NCI-H2081 (cell line): ENCODE measurements at places on chromosomes 11 and 22.

- DNase-seq = no peak
These were observed 12.0 kb upstream of the ANO3 start for GRCh38 chr11:26319906-26320305.

- DNase-seq = no peak
These were observed 16.4 kb upstream of the FGF4 start for GRCh38 chr11:69791276-69792180.

- no peak for DNase-seq
These were observed 111.8 kb downstream of the MICAL2 start for GRCh38 chr11:12222055-12222792.

GRCh38 chr11:95364324-95365295 lies 133.6 kb upstream of the SESN3 start:
- no peak for DNase-seq

DNA sequence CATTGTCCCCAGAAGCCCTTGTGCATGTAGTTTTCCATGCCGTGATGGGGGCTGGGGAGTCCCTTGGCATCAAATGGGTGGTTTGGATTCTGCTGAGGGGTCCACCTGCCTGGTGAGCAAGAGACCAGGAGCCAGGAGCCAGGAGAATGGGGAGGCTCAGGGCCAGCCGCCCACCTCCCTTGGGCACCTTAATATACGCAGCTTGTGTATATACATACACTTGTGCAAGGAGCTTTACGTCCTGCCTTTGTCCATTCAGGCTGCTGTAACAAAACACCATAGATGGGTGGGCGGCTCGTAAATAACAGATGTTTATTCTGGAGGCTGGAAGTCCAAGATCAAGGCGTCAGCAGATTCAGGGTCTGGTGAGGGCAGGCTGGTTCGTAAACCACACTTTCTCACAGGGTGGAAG lies 62.5 kb downstream of the SMIM38 start:
- DNase-seq = no peak

DNA sequence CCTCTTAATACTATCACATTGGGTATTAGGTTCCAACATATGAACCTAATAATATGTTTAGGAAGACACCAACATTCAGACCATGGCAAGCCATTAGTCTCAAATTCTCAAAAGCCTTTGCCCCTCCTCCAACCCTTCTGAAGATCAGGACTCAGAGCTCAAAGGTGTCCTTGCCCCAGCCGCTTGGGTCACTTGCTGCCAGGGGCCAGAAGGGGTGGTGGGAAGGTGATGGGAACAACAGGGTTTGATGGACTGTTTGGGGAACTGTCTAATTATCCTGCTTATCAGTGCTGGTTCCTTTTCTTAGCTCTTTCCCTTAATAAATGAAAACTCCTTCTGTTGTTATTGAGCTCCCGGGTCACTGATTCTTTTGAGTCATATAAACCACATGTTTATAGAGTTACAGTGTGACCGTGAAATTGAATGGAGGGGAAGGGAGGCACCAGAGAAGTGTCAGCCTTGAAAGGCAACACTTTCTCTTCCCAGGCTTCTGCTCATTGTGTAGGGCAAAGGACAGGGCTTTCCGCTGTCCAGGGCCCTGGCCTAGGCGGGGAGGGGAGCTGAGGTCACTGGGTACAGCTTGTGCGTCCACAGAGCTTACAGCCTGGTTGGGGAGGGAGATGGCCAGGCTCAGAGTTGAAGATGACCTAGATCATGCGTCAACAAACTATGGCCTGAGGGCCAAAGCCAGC lies 105.1 kb downstream of the FBXO7 start:
- no peak for DNase-seq

GRCh38 chr11:94303966-94304958 lies at the start of gene IZUMO1R:
Gene IZUMO1R, plus strand, starts transcription at chr11:94304580. Its CDS starts 1,057 bp downstream, at chr11:94305637.
- DNase-seq = no peak

GRCh38 chr22:31474743-31475142 lies 14.9 kb downstream of the EIF4ENIF1 start:
- no peak for DNase-seq

DNA sequence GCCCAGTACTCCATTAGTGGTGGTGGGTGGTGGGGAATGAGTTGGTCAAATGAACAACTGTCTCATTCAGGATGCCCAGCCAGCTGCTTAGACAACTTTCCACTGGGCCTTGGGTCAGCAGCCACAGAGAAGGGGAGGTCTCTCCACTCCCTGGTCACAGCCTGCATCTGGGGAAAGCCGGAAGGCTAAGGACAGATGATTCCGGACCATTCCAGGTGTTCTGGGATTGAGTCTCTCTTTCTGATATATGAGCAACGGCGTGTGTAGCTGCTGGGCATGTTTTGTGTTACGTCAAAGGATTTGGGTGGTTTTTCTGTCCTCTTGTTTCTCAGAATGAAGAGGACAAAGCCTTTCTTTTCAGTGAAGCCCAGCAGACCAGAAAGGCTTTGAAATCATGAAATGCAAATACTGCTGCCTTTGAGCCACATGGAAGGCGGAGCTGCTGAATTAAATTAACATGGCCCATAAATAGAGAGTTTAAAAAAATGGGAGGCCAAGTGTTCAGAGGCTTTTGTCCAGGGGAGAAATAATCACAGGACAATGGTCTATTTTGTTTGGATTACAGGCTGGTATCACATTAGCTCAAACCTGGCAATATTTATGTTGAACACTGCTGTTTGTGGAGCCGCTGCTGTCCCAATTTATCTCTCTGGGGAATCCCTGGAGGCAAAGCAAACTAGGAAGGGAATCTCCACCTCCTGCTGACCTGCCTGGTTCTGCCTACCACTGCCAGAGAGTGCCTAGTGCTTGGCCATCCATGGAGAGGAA lies 234.4 kb upstream of the E2F8 start:
- peak; percentile 96 for DNase-seq

DNA sequence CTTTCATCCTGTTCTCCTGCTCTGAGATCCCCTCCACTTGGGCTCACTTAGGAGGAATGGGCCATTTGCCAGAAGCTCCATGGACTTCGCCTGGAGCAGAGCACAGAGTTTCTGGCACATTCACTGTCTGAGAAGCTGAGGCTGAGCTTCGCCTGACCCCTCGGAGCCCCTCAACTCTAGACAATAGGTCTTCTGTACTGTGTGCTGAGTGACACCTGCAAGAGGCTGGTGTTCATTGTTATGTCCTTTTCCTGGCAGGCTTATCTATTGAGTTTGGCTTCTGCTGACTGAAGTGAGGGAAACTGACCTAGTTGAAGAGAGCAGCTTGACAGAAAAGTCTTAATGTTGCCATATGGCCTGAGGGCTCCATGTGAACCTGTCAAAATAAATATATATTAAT lies 124.3 kb downstream of the EHF start:
- DNase-seq = no peak

DNA sequence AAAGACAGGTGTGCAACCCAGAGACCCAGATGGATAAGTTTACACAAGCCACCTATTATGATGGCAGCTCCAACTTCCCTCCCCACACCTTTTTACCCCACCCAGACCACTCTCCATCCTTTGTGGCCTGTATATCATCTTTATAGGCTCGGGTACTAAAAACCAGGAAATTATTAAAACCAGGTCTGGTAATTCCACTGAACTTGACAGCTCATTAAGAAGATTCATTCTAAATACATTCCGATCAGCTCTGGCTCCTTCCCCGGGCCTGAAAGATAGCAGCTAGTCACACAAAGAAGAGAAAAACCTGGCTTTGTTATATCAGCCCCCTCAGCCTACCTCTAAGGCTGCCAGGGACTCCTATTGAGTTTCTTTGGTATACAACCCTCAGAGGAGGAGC lies 67.9 kb upstream of the API5 start:
- no peak for DNase-seq

DNA sequence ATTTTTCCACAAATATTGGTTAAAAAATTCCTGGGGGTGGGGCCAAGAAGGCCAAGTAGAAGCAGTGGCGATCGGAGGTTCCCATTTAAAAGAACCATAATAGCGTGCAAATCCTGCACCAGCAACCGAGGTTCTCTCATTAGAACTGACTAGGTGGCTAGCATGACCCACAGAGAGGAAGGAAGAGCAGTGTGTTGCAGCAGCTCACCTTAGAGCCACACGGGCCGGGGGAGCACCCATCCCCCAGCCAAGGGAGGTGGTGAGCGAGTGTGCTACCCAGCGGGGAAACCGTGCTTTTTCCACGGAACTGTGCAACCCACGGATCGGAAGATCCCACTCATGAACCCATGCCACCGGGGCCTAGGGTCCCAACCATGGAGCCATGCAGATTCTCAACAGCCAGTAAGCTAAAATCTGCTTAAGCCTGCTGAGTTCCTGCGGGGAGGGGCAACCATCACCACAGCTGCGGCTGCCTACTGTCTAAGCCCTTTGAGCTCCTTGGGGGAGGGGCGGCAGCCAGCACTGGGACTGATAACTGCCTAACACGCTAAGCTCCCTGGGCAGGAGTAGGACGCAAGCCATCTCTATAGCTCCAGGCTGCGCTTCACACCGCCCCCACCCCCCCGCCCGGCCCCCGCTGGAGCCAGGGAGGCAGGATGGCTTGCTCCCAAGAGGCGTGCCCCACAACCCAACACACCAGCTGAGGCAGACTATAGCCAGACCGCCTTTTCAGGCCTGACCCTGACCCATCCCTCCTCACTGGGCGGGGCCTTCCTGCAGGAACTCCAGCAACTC lies 21.0 kb upstream of the HTATIP2 start:
- DNase-seq = no peak

DNA sequence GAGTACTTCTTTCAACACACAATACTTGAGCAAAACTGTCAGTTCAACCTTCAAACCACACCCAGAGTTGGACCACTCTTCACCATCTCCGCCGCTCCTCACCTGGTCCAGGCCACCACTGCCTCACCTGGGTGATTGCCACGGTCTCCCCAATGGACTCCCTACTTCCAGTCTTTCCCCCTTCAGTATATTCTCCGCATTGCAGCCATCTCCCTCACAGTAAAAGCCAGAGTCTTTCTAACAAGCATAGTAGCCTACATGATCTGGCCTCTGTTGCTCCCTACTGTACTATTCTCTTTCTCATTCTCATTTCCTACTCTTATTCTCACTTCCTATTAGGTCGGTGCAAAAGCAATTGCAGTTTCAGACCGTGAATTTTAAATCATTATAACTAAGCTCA lies 28.5 kb downstream of the AASDHPPT start:
- DNase-seq = no peak

- DNase-seq = no peak
These were observed 2.5 kb upstream of the MS4A13 start for GRCh38 chr11:60512651-60513225.

DNA sequence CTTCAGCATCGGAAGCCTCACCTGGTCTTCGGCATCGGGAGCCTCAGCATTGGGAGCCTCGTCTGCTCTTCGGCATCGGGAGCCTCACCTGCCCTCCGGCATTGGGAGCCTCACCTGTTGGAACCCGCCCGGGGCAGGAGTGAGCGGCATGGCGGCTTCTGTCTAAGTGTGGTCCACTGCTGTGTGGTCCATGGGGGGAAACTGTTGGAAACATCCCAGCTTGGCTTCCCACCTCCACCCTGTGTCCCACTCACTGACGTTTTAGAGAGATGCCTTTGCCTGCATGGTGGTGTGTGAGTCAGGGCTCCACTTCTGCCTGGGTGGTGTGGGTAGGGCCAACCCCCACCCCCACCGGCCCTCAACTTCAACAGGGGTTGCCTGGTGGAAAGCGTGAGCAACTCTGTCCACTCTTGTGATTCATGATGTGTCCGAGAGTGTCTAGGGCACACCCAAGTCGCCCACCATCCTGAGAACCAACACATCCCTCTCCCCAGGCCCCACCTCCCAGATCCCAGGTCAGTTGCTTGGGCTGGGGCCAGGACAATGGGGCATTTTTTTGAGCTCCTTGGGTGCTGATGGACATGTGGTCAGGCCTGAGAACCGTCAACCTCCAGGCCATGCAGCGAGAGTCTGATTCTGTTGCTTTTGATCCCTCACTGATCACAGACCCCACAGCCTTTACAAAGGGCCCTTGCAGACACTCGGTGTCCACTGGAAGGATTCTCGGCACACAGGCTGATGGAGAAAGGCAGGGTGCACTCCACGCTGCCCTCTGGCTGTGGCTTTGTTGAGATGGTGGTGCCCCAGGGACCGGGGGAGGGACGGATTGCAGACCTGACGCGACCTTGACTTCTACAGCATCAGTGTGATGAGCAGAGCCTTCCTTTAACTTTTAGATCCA lies 406.7 kb downstream of the TBC1D22A start:
- no peak for DNase-seq

- DNase-seq = no peak
These were observed 3.3 kb downstream of the IL18BP start for GRCh38 chr11:72001834-72002591.

DNA sequence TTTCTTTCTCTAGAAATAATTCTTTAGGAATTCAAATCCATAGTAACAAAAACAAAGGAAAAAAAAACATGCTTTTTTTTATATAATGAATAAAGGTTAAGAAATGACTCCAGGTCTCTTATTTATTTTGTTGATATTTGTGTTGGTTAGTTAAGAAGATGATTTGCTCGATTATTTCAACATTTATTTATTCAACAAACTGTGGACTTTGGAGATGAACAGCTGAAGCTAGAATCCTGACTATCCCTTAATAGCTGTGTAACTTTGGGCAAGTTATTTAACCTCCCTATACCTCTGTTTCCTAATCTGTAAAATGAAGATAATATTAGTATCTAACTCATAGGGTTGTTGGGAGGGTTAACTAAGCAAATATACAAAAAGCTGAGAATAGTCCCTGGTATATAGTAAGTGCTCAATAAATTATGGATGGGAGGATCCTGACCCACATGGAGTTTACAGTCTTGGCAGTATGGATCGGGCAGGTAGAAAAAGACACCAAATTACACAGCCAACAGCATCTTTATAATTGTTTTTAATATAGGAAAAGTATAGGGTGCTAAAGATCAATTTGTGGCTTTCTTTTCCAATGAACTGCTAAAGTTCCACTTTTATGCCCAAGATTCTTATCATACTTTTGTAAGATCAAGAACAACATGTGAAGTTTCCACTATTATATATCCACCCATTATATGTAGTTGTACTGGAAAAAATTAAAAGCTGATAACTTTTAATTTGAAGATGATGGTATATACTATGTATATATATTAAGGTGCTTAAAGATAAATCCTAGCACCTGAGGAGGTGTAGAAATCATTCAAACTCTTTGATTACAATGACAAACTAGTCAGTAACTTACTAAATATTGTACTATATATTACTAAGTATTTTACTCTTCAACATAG lies 1.3 kb upstream of the CAT start:
- DNase-seq = no peak

DNA sequence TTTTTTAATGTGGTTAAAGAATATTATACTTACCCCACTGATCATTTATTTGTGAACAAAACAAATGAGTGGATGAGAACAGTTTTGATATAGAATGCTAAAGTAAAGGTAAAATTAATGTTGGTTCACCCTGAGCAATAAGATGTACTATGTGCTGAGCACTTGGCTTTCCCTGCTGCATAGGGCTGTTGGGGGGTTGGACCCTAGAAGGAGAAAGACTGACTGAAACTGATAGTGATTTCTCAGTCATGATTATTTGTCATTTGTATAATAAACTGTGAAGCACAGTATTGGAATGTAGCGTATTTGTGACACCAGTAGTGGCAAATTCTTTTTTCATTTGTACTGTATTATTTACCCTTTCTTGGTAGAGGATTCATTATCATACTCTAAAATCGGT lies 63.3 kb downstream of the PRMT3 start:
- no peak for DNase-seq
